Activated B cell treated with CpG ODN at 0.5 μM for 24 hours (primary cell): ENCODE measurements at places on chromosomes 12 and 14.

- DNase-seq: no peak
These were observed 48.8 kb upstream of the KRR1 start for GRCh38 chr12:75560167-75560566.

GRCh38 chr12:132723015-132723763, 12.5 kb downstream of the PGAM5 start:
- no peak for DNase-seq

GRCh38 chr12:65300679-65301349, 22.3 kb downstream of the MSRB3 start:
- DNase-seq: no peak

DNA sequence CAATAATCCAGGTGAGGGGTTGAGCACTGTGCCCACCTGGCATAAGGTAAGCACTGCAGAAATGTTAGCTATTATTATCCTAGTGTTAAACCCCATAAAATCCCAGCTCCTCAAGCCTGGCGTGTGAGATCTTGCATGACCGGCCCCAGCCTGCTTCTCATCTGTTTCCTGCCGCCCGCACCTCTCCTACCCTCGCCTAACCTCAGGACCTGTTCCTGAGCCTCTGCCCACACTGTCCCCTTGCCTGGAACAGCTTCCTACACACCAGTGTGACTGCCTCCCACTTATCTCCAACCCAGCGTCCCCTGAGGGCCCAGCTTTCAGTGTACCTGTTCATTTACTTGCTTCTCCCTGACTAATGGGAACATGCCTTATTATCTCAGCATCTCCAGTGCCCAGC, 24.7 kb downstream of the ISCA2 start:
- no peak for DNase-seq

DNA sequence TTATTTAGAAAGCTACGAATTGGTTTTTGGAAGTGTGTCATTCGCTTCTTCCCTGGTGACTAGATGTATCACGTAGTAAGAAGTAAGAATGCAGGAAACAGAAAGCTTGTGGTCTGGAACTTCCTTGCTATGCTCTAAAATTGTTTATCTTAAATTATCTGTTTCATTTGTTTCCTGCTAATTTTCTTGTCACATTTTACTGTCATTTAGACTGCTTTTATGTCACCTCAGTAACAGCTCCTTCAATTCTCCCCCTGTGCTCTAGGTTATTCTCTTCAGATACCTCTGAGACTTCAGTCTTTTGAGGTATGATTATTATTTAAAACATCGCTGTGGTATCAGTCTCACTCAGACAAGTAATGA, 699 bp upstream of the CD69 start:
- no peak for DNase-seq

DNA sequence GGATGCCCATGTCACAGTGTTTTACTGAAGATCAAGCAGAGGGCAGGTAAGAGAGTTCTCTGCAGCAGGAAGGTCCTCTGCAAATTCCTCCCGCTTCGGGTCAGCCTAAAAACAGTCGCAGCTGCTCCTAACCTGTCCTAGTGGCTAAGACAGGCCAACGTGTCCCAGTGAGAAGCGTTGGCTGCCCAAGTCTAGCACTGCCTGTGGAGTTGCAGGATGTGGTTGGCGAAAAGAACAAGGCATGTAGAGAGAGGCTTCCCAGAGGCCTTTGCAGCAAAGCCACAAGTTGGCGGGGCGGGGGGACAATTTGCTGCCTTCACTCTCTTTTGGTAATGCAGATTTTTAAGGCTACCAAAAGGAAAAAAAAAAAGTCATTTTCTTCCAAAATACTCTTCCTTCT, 340.1 kb downstream of the BCL11B start:
- no peak for DNase-seq

GRCh38 chr12:109358154-109358869, 10.6 kb downstream of the MYO1H start:
- no peak for DNase-seq

GRCh38 chr12:6724409-6724797, 557 bp downstream of the COPS7A start:
- DNase-seq: no peak

- DNase-seq: no peak
These were observed 516 bp downstream of the NINJ2 start for GRCh38 chr12:662566-663292.

DNA sequence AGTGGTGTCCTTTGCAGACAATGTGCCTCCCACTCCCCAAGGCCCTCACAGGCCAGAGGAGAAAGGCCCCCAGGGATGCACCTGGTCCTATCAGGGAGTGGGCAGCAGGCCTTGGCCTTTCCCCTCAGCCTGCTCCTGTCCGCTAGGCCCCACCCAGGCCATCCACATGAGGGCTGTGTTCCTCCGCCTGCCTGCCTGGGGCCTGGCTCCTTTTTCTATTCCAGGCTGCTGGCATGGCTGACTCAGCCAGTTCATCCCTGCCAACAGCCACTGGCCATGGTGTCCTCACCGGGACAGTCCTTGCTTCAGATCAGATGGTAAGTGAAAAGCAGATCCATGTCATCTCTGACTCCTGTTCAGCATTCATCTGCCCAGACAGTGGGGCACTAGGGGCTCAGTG, 13.4 kb downstream of the ISM2 start:
- no peak for DNase-seq

DNA sequence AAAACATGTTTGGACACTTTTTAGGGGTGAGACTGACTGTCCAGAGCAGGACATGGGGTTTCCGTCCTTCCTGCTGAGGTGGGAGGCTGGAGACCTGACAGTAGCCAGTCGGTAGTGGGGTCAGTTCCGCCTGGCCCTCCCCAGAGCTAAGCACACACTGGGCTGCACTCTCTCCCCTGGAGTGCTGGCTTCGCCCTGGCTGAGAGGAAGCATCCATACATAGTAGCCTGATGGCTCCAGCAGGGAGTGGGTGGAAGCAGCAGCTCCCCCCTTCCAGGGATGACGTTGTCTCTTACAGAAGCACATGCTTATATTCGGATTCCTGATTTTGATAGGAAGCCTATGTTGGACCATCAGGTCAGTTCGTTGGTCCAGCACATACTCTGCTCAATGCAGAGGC, 40.4 kb downstream of the SFSWAP start:
- DNase-seq: no peak

DNA sequence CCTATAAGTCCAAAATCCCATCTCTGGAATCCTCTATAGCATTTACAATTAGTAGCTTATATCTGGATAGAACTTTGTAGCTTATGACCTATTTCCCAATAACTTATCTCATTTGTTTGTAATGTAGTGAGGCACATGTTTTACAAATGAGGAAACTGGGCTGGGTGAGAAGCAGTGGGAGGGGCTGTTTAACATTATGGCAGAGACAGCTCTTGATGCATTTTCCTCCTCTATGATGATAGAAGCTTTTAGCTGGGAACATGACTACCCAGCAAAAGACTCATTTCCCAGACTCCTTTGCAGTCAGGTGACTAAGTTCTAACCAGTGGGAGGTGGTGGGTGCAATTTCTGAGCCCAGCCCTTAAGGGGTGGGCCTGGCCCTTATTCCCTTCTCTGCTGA, 179.7 kb downstream of the TTC8 start:
- DNase-seq: no peak

GRCh38 chr14:99664058-99664936, 19.4 kb downstream of the HHIPL1 start:
- no peak for DNase-seq

DNA sequence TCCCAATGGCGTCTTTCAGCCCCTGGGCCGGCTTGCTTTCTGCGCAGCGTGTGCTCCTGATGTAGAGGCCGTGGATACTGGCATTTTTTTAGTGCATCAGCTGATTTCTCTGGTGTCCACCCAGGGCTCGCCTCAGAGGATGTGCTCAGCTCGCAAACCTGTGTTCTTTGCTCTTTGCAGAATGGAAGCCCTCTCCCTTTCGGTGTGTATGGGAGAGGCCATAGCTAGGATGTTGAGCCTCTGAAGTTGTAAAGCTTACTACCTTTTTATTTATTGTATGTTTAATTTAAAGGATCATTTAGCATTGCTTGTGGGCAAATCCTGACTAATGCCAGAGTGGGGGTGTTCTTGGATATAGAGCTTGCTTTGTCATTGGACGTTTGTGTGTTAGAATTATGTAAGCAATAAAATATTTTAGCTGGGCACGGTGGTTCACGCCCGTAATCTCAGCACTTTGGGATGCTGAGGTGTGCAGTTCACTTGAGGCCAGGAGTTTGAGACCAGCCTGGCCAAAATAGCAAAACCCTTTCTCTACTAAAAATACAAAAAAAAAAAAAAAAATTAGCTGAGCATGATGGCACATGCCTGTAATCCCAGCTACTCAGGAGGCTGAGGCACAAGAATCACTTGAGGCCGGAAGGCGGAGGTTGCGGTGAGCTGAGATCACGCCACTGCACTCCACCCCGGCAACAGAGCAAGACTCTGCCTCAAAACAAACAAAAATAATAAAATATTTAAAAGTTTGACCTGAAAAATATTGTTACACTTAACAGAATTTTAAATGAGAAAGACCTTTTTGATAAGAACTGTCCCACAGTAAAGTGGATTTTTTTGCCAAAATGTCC, 52.6 kb upstream of the MMP17 start:
- DNase-seq: no peak

- DNase-seq: no peak
These were observed 32.5 kb downstream of the MMP17 start for GRCh38 chr12:131860472-131861260.

DNA sequence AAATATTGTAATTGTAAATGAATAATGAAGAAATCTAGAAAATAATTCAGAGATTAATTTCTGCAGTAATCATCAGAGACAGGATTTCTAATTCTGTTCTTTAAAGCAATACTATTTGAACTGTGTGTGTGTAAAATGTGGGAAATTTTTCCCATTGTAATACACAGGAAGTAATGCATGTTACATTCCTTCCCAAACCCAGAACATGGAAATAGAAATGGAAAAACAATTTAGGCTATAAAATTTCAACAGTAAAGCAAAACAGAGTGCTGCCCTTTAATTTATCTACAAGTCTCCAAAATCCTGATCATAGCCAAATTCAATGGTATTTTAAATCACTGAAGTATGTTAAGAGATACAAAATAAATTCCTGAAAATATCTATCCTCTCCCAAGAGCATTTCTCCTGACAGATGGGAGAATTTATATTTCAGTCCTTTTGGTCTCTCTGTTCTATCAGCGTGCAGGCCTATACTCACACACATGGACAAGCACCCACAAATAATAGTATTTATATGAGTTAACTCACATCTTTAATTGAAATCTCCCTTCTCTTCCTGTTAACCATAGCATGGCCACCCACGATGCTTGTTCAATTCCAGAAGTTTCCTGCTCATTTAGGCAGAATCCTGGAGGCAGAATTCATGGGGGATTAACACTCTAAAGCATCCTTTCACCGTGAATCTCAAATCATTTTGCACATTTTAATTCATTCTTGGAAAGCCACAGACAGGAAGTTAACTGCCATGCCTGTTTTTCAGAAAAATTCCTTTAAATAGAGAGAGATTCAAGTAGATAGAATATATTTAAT, 1465.4 kb upstream of the FLRT2 start:
- no peak for DNase-seq

DNA sequence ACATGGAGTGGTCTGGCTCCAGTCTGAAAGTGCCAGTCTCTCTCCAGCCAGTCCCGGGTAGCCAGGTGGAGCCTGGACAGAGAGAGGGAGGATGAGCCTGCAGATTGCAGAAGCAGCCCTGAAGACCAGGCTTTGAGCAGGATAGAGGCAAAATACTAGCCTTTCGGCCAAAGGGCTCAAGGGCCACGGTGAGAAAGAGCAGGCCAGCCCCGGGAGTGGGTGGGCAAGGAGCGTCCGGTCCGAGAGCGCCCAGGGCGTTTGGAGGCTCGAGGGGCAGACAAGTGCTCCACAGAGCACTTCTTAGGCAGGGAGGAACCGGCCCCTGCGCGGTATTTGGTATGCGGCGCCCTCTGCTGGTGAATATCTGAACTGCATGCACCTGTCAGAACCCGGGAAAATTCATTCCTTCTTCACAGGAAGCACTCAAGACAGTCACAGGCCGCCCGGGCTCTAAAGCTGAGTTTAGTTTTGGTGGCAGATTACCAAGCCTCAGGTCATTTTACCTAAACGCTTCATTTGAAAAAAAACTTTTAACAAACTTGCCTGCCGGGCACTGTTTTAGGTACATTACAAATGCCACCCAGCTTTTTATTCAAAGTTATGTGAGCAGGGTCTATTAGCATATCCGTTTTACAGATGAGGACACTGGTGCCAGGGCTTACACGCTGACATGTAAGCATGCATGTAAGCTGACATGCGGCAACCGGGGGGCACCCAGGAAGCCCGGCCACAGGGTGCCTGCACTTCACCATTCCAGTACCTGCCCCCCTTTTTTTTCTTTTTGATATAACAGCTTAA, 21.0 kb upstream of the PSMC1 start:
- peak; percentile 30 for DNase-seq

- DNase-seq: no peak
These were observed 28.5 kb upstream of the GALNT16 start for GRCh38 chr14:69231486-69231885.

- no peak for DNase-seq
These were observed 241.4 kb upstream of the PDZRN4 start for GRCh38 chr12:40946612-40947194.

DNA sequence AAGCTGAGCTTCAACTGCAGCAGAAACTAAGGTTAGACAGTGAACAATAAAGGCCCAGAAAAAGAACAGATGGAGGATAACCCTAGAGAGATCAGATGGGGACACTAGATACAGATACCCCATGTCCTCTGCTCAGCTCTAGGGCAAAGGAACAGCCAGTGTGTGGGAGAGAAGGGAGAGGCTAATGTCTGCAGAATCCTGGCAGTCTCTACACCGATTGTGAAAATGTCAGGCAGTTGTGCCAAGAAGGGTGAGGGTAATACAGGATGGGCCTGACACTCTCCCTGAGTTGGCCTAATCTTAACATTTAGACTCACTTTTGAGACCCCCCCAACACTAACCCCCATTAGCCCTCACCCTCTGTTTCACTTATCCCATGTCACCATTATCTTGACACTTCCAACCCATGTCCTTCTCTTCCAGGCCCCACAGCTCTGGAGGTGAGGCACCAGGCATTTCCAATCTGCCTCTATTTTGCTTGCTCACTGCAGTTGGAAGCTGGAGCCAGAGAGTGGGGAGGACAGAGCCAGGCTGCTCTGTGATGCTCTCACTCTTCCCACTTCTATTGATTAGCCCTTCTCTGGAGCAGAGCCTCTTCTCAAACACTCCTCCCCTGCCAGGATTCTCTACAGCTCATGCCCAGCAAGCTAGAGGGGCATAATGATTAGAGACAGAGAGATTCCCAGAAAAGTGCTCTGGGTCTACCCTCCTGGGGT, 3.0 kb upstream of the BLOC1S1 start:
- no peak for DNase-seq

GRCh38 chr14:68740788-68741476, 51.9 kb downstream of the ZFP36L1 start:
- no peak for DNase-seq
